ENCODE measurements at places on chromosomes 4 and X.

- DNase-seq, result no peak
Measured at GRCh38 chr4:184255361-184255760, 37.7 kb upstream of the ENPP6 start.

DNA sequence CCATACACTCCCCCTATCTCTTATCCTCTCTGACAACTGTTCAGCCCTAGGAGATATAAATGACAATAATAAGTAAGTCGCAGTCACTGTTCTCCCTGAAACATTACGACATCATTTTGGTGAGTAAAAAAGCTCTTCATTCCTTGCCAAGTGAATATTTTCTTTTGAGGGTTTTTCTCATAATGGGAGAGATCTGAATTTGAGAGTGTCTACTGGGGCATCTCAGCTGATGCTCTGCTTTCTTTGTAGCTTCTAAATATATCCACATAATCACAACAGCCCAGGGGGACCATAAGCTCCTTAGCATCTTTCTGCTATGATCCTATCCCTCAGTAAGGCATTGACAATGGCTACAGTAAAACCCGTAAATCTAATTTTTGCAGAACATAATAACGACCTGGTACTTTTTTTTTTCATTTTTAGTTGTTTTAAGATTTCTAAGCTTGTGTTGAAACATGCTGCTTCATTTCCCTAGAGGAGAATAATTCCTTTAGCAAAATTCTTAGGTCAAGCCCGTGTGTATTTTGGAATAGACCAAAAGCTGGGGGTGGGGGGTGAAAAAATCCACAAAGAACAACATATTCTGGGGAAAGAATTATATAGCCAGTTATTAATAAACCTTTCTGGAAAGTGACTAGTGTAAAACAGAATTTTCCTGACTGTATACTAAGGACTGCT is 78.1 kb upstream of the GPM6B start:
- no peak for DNase-seq

DNA sequence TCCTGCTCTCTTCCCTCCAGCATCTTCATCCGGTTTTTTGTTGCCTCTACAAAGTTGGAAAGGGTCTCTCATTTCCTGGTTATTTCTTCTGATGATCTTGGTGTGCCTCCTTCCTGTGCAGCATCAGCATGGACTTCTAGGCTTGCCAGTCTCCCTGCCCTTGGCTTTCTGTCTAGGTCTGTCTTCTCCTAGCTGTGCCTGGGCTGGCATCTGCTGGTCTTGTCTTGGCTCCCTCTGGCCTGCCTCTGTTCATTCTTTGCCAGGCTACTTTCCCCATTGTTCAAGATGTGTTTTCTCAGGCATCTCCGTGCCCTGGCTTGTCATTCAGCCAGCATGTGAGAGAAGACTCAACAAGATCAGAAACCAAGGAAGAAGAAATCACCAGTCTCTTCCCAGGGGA is 9.7 kb downstream of the ZNF275 start:
- DNase-seq, result no peak

DNA sequence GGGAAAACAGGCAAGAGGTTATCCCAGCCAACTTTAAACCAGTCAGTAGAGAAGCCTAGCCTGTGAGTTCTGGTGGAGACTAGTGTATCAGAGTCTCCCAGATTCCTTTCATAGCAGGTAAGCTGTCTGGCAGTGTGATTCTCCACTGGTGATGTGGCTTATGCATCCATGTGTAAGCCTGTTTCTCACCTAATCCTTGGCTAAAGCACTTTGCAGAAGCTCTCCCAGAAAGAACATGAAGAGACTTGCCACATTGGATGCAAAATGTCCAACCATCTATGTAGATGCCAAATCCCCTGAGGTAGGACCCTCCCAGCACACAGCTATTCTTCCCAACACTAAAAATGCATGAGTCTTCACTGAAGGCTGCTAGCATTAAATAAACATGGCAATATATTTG is 111.7 kb downstream of the CHRNA9 start:
- no peak for DNase-seq

GRCh38 chr4:153154007-153154975 is 50.0 kb upstream of the TRIM2 start:
- DNase-seq, result no peak

- no peak for DNase-seq
Measured at GRCh38 chr4:62601737-62602136, 1401.6 kb downstream of the ADGRL3 start.

GRCh38 chr4:139374251-139374650 is 72.0 kb upstream of the NDUFC1 start:
- DNase-seq, result no peak

- DNase-seq, result no peak
Measured at GRCh38 chrX:123313486-123313885, 129.4 kb downstream of the GRIA3 start.

DNA sequence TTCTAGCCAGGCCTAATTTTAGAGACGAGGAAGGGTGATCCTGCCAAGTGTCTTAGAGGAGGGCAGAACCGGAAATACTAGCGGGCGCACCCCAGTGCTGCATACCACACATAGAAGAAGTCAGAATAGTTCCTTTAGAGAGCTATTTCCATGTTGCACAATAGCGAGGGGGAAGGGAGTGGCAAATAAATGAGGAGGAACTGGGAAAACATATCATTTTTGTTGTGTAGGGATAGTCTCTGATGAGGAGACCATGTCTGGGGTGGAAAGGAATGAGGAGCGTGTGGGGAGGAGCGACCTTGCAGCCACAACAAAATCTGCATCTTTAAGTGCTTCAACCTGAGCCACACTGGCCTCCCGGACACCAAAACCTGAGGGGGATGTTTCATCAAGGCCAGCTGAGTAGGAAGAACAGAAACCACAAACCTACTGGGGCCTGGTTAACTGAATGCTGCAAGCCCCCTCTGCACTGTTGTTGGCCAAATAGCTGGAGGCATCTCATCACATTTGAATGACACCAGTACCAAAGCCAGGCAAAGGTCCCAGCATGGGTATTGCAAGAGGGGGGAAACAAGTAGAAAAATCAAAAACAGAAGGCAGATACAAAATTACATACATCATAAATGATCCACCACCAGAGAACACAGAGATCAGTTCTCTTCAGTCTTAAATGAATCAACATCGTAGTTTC is 26.7 kb upstream of the C1QTNF7 start:
- DNase-seq, result no peak

- no peak for DNase-seq
Measured at GRCh38 chr4:145934434-145935047, 4.1 kb downstream of the ZNF827 start.

DNA sequence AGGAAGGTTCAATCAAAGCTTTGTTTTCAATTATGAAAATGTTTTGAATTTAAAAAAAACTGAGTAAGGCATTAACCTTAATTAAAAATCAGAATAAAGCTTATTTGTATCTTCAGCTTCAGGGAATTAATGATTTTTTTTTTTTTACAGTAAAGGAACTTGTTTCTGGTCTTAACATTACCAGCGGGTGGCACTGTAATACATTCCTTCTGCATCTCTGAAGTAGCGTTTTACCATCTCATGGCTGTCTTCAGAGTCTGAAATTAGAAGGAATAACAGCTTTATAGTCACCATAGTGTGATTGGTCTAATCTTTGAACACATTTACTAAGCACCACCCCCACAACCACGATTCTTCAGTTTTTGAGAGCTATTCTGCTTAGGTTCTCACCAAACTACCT is 102.6 kb downstream of the IL1RAPL2 start:
- peak; percentile 3 for DNase-seq

DNA sequence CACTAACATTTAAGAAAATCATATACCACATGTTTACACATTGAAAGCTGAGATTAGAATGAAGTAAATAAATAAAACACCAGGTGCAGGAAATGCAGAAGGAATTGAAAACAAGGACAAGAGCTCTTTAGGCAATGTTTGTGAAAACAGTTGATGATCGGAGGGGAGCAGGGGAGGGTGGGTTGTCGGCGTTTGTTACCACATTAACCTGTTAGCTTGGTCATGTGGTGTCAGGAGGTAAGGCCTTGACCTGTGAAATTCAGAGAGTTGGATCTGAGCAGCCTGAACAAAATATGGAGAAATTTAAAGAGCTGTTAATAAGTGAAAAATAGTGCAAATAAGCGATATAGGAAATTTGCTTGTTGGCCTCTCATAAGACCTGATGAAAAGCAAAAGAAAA is 759.9 kb downstream of the PDHA2 start:
- no peak for DNase-seq
